ENCODE measurements at places on chromosomes 6 and 20.

GRCh38 chr20:59736366-59736765 lies 132.0 kb downstream of the PHACTR3 start:
- no peak for DNase-seq

DNA sequence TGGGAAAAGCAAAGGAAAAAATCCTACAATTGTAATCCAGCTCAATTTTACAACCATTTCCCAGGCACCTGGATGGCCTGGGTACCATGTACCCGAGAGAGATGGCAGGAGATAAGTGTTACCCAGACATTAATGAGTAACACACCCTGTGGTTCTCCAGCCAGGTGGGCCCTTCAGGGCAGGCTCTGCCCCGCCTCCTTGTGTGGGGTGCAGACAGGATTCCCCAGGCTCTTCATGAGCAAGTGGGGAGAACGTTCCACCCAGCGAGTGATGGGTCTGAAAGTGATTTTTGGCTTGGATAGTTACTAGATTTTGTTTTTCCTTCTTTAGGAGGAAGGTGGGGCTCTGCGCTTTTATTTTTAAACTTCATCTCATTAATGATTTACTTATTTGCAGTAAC lies 243.9 kb downstream of the TAF4 start:
- DNase-seq: no peak

- no peak for DNase-seq
Measured at GRCh38 chr6:87444362-87444761, 28.4 kb upstream of the SLC35A1 start.

- no peak for DNase-seq
Measured at GRCh38 chr20:57460781-57461465, 64.0 kb downstream of the CTCFL start.

DNA sequence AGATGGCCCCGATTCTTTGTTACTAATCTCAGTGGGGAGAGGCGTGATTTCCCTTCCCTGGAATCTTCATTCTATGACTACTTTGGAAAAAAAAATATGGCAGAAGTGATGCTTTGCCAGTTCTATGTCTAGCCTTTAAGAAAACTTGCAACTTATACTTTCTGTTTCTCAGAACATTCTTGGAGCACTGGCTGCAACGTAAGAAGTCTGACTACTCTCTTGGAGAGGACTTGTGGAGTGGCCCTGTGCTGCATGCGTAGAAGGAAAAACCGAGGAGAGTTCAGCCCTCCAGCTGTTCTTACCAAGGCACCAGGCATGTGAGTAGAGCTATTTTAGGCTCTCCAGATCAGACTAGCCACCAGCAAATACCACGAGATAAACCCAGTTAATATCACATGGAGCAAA lies 77.6 kb upstream of the STXBP5 start:
- no peak for DNase-seq

DNA sequence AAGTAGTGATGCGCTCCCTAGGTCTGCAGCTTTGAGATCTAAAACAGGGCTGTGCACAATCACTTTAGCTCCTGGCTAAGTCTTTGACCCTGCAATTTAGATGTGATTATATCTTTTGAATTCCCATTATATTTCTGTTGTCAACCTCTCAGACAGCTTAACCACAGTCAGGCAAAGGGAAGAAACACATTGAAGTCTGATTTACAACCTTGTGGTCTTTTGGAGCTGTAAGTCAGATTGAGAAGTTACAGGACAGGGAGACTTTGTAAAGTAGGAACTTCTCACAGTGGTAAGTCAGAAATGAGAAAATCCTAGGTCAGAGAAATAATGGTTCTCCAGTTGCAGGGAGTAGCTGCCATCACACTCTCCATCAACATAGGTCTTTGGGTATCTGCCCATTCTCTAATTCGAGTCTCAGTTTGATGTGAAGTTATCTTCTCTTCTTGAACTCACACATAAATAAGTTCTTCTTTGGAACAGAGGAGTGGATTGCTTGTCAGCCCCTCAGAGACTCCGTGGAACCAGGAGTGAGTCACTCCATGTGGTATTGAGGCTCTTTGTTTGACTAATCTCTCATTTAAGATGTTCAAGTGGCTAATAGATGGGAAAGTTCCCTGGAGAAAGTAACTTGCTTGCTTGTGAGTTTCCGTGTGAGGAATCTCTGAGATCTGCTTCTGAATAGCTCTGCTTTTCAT lies 35.0 kb upstream of the SGK1 start:
- no peak for DNase-seq

DNA sequence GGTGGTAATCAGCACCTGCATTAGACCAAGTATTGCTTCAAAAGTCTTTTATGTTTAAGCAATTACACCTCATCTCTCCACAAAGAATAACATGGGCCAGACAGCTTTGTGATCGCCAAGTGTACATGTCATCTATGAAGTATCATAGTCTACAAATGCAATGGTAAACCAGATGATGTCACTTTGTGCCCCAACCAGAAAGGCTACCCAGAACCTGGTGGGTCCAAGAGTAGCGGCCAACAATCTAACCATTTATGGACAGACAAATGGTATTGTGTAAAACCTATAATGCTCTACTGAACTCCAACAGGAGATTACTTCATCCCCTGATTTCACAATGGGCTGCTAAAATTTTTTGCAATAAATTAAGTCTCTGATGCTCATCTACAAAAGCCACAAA lies 295.9 kb downstream of the GMDS start:
- DNase-seq: no peak

DNA sequence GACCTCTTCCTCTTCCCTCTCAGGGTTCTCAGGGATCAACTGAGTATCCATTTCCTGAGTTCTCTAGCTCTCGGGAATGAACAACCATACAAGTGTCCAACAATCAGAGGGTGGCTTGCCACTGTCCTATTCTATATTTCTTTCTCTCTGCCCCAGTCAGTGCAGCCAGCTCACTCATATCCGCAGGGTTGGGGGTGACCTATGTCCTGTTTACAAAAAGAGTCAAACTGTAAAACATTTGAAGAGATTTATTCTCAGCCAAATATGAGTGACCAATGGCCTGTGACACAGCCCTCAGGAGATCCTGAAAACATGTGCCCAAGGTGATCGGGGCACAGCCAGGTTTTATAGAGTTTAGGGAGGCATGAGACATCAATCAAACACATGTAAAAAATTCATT lies 10.8 kb upstream of the BTN3A2 start:
- no peak for DNase-seq

- DNase-seq: no peak
Measured at GRCh38 chr6:158668707-158669103, 18.9 kb downstream of the SYTL3 start.

DNA sequence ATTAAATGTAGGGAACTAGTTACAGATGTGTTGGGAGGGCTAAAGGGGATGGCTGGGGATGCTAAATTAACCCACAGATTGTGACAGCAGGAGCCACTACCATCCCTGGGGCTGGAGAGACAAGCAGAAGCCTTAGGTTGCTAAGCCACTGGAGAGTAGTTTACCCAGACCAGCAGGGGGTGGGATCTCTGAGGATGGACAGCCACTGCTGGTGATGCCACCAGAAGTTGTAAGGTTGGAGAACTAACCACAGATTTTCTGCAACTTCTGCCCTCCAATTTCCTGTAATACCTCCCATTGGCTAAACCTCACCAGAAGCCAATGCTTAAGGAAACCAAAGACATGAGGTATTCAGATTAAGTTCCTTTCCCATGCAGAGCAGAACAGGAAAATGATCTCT lies 139.6 kb upstream of the NOX3 start:
- DNase-seq: no peak

DNA sequence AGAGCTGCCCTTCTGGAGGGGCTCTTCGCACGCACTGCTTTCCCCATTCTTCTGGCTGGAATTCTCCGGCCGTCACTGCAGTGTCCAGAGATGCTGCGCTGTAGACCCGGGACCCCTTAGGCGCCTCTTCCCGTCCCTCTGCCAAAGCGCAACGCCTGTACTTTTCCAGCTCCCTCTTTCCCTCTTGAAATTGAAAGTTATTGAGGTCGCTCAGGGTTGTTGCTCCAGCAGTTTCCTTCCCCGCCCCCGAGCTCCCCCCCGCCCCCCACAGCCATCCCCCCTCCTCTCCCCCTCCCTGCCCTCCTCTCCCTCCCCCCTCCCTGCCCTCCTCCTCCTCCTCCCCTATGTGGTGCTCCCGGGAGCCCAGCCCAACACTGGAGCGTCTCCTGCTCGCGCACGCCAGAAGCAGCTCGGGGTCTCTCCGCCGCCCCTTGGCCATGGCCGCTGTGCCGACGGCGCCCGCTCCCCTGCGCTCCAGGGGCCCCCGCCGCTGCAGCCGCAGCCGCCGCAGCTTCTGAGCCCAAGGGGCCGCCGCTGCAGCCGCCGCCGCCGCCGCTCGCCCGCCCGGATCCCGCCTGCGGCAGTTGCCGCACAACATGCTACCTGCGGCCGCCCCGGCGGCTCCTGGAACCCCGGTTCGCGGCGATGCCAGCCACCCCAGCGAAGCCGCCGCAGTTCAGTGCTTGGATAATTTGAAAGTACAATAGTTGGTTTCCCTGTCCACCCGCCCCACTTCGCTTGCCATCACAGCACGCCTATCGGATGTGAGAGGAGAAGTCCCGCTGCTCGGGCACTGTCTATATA lies at the start of gene RSPO3:
Gene RSPO3 (plus strand): TSS at position 374 of the 804 bp plus-strand sequence. CDS start 522 bp downstream, outside the sequence.
- no peak for DNase-seq

- no peak for DNase-seq
Measured at GRCh38 chr6:166330612-166331011, 11.7 kb downstream of the SFT2D1 start.

- no peak for DNase-seq
Measured at GRCh38 chr20:10280018-10280908, 61.6 kb downstream of the SNAP25 start.

DNA sequence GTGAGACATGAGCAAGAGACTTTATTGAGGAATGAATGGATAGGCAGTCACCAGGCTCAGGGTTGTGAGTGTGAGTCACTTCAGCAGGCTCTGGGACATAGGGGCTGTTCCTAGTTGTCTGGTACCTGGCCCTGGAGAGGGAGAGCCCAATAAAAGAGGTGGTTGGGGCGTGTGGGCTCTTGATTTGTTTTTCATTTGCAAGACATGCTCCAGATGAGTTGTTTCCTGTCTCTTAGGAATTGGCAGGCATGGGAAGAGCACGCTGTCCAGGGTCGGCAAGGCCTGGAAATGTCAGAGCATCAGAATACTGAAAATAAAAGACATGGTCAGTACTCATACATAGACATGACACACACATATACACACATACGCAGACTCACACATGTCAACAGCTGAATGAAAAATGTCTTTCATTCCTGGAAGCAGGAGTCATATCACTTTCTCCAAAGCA lies 166.3 kb upstream of the SULF2 start:
- DNase-seq: no peak

DNA sequence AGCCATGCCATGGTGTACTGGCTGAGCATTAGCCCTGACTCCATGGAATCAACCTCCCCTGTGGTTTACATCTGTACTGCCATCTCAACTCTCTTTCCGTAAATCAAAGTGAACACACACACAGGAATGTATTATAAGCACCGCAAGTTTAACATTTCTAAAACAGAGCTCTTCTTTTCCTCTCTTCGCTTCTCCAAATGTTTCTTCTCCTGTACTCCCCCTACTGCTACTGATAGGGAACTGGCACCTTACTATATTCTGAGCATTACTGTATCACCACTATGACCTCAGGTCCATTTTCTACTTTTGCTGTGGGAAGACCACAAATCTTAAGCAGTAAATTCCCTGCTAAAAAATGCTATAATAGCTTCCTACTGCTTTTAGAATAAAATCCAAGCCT lies 101.2 kb downstream of the NUS1 start:
- DNase-seq: no peak

DNA sequence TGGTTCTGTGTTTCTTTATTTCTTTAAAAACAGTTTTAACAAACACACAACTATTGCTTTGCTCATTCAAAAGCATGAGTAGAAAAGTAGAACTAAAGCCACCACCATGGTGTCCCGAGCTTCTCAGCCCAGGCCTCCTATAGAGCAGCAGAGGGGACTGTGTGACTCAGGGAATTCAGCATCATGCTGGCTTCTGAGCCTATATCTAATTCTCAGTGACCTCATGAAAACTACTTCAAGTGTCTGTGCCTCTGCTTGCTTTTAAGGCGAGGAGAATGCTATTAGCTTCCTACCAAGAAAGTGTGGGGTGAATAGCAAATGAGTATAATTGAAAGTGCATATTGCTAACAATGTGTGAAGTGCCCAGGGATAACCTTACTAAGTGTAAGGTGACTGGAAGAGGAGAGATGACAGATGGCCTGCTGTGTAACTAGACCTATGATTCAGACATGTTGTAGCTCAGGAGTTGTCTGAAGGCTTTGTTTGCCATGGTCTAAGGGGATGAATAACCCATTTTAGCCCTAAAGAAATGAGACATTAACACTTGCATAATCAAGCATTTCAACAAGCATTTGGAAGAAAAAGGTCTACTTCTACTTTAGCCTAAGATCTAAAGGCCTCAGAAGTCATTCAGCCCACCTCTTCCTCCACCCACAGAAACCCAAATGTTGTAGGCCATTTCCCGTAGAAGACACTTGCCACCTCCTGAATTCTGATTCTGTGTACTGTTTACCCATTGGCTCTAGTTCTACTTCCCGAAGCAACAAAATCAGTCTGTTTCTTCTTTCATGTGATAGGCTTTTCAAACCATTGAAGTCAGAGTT lies 121.5 kb upstream of the ARG1 start:
- DNase-seq: no peak

- DNase-seq: peak; percentile 25
Measured at GRCh38 chr20:58039274-58040092, 189.0 kb downstream of the ANKRD60 start.

GRCh38 chr6:52994031-52994838 lies 849 bp downstream of the GSTA4 start:
- no peak for DNase-seq

- DNase-seq: no peak
Measured at GRCh38 chr6:147999001-147999540, 343.6 kb upstream of the SASH1 start.

- DNase-seq: no peak
Measured at GRCh38 chr6:89554106-89554505, 84.4 kb downstream of the LYRM2 start.

- no peak for DNase-seq
Measured at GRCh38 chr6:117253785-117254184, 11.6 kb upstream of the VGLL2 start.

DNA sequence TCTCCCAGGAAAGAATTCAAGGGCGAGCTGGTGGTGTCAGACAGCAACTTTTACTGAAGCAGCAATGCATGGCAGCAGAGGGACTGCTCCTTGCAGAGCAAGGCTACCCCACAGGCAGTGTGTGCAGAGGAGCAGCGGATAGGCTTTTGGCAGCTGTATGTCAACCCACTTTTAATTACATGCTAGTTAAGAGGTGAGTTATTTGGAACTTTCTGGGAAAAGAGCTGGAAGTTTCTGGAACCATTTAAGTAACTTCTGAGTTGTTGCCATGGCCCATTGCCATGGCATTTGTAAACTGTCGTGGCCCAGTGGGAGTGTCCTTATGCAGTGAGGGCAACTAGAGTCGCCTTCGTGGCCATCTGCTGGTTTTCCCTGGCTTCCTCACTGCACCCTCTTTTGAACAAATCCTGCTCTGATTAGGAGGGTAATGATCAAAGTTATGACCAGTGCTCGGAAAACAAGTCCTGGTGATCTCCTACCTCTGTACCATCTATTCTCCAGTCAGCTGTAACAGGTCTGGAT lies 34.0 kb downstream of the BPIFB4 start:
- DNase-seq: no peak

DNA sequence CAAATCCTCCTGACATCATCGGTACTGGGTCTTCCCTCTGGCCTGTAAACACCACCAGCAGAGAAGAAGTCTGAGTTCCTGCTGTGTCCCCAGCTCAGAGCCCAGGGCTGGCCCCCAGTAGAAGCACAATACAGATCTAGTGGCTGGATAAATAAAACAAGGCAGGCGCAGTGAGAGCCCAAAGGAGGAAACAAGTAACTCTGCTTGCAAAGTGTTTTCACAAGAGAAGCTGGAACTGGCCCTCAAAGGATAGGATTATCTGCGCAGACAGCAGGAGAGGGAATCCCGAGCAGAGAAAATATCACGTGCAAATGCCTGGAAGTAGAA lies 205.1 kb downstream of the ZDHHC14 start:
- no peak for DNase-seq

- DNase-seq: no peak
Measured at GRCh38 chr20:45548410-45548809, 1.2 kb upstream of the EPPIN start.

Data from CD8-positive, alpha-beta T cell (primary cell).